Prostate gland (tissue), 2 donors: ENCODE measurements at places on chromosomes 12 and 14.

DNA sequence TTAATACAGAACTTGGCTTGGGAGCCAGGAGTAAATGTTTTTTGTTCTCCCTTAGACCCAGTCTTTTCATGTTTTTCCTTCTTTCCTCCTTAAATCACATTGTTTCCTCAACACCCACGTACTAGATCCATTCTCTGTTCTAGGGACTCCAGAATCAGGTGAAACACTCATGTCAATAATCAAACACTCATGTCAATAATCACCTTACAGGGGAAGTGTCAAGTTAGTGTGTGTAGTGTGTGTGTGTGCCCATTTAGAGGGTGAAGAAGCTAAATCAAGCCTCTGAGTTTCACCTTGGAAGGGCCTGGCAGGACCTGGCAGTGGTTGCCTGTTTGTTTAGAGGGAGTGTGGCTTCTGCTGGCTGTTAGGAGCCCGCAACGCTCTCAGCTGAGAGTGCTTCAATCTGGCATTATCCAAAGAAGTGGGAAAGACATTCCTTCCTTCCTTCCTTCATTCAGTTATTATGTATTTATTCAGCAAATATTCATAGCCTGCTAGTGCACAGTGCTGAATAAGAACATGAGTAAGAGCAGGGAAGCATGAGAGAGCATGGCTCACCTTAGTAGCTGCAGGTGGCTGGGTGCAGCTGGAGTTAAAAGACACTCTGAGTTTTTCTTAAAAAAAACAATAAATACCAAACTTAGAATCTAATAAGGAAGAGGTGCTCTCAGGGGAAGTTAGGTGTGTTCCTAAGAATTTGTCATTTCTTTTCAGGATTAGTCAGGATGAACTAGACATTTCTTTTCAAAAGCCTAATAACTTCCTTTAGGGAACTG is 17.6 kb upstream of the EID3 start:
- no peak for DNase-seq

GRCh38 chr12:127223731-127224130 is 1043.2 kb upstream of the TMEM132C start:
- DNase-seq, result no peak

DNA sequence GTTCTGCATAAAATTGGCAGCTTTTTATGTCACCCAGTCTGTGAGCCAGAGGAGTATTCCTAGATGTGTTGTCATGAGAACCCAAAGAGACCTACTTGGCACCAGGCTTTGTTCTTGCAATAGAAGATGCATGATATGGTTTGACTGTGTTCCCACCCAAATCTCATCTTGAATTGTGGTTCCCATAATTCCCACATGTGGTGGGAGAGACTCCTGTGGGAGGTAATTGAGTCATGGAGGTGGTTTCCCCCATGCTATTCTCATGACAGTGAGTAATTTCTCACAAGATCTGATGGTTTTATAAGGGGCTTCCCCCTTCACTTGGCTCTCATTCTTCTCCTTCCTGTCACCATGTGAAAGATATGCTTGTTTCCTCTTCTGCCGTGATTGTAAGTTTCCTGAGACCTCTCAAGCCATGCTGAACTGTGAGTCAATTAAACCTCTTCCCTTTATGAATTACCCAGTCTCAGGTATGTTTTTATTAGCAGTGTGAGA is 572.0 kb upstream of the ATP2B1 start:
- DNase-seq, result no peak

DNA sequence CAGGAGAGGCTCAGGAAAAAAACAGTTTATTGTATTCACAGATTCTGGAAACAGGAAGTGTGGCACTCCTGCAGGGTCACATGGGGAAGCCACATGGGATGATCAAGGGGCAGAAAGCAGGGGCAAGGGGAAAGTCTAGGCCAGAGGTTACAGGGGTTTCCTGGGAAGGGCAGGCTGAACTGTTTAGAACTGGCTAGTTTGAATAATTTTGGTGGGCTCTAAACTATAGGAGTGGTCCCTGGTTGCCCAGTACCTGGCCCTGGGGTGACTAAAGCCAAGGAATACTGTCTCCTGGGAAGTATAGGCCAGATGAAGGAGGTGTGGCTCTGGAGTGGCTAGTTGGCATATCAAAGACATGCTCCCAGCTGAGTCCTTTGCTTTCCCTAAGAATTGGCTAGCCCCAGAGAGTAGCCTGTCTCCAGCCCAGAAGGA is 169.2 kb downstream of the SLC41A2 start:
- DNase-seq, result no peak

DNA sequence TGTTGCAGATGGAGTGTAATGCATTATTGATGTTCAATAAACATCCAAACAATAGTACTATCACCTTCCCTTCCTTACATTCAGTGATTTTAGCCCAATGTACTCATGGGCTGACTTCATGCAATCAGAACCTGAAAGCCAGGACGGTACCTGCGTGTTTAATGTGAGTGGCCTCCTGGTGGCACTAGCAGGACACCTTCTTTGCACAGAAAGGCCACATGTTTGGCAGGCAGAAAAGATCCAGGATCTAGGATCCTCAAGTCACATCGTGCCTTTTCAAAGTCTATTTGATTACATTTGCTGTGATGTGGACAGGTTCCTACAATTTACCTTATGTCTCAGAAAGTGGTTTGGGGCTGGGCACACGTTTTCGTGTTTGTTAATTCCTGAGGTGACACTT is 82.9 kb downstream of the NEDD1 start:
- DNase-seq, result no peak

- DNase-seq, result no peak
These were observed 723.4 kb downstream of the TRHDE start for GRCh38 chr12:72995616-72996015.

- DNase-seq, result no peak
These were observed 597.9 kb downstream of the VRK1 start for GRCh38 chr14:97395068-97395467.

GRCh38 chr12:105201299-105201698 is 34.7 kb downstream of the APPL2 start:
- DNase-seq, result no peak

DNA sequence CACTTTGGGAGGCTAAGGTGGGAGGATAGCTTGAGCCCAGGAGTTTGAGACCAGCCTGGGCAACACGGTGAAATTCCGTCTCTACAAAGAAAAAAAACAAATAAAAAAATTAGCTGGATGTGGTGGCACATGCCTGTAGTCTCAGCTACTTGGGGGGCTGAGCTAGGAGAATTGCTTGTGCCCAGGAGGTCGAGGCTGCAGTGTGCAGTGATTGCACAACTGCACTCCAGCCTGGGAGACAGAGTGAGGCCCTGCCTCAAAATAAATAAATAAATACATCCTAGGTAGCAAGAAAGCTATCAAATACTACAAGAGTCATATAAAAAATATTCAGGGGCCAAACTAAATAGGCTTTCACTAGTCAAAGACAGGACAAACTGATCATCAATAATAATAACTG is 6.2 kb downstream of the KLHL28 start:
- DNase-seq, result no peak

DNA sequence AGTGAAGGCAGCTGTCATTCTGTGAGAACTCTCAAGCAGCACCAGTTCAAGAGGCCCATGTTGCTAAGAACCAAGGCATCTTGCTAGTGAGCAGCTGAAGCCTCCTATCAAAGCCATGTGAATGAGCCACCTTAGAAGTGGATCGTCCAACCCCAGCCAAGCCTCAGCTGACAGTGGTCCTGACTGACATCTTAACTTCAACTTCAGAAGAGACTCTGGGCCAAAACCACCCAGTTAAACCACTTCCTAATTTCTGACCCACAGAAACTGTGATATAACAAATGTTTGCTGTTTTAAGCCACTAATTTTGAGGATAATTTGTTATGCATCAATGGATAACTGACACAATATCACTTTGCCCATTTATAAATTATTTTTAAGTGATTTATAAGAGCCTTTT is 256.0 kb downstream of the RPAP3 start:
- DNase-seq, result no peak

DNA sequence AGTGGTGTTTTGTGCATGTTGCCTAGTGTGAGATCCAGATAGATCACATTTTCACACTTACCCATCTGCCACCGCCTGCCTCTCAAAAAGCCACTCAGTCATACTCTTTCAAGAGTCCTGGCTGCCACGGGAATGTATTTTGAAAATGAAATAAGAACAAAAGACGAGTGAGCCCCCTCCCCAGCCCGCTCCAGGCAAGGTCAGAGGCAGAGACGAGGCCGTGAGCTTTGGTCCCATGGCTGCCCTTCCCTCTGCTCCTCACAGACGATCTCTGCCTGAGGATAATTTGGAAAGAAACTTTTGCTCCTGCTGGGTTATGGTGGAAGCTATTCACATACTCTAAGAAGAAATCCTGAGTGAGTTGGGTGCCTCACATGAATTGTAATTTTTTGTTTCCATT is 924.3 kb downstream of the BCL11B start:
- DNase-seq, result no peak

- no peak for DNase-seq
These were observed 69.3 kb downstream of the PRMT8 start for GRCh38 chr12:3560295-3560620.

DNA sequence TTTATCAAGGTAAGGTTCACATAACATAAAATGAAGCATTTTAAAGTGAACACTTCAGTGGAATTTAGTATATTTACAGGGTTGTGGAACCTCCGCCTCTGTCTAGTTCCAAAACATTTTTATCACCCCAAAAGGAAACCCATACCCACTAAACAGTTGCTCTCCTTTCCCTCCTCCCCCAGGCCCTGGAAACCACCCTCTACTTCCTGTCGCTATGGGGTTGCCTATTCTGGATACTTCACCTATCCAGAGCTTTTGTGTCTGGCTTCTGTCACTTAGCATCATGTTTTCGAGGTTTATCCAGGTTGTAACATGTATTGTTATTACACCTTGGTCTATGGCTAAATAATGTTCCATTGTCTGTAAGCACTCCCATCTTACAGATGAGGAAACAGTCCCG is 27.7 kb upstream of the ZFP36L1 start:
- DNase-seq, result no peak

DNA sequence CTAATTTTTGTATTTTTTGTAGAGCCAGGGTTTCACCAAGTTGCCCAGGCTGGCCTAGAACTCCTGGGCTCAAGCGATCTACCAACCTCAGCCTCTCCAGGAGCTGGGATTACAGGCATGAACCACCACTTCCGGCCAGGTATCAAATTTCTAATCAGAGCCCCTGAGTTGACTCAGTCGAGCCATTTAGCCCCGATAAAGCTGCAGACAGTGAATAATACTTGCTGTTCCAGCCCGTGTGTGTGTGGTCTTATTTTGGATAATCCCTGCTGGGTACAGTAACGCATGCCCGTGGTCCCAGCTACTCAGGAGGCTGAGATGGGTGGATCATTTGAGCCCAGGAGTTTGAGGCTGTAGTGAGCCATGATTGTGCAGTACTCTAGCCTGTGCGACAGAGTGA is 57.0 kb downstream of the TEAD4 start:
- no peak for DNase-seq

DNA sequence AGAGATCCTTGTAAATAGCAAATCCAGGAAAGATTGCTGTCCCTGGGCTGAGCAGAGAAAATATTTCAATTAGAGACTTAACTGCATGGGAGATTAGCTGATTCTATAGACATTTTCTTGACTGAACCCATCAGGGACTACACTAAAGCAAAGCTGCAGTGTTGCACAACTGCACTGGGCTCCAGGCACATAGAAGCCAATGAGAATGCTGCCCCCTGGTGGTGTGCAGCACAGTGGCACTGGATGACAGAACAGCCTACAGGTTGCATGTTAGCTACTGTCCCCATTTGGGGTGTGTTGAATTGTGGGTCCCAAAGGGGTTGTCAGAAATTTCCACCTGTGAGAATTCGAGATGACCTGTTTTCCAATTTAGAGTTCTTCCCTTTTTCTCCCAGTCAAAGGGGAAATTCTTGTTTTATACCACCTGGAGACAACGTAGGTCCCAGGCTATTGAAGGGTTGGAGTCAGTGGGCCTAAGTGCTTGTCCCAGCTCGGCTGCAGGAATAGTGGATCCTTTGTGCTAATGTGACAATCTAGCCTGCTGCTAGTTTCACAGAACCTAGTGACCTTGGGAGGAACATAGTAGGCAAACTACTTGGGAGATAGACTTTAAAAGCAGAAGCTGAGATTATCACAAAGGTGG is 114.7 kb downstream of the SLC8A3 start:
- peak; percentile 58 for DNase-seq

DNA sequence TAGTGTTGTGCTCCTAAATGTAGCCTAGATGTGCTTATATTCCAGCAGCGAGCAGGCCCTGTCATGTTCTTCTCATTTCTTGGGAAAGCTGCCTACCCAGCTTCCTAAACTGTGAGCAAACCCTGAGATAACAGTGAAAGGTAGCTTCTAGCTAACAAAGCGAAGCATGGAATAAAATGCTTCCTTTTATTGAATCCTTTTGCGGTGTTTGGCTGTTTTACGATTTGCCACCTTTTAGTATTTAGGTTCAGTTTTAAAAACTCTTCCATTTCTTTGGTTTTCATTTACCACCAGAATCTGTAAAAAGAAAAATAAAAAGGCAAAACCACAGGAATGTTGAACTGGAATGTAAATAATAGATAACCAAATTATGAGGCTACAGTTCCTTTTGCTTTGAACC is 5.0 kb upstream of the PKP2 start:
- DNase-seq, result peak; percentile 50

- DNase-seq, result no peak
These were observed 16.9 kb upstream of the AICDA start for GRCh38 chr12:8629486-8630033.

GRCh38 chr12:28622406-28622805 is 432.1 kb downstream of the CCDC91 start:
- DNase-seq, result no peak

DNA sequence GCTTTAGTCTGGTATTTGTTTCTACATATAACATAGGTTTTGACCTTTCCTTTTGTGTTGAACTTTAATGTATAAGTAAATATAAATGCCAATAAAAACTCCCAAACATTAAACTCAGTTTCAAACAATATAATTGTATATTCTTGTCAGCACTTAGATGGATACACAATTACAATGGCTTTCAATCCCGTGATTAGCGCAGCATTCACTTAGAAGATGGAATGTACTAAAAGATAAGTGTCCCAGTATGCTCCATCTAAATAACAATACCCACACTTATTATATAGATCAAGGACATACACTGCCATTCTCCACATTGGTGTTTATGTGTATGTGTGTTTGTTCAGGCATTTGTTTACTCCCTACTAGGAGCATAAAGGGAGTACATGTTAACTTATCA is 193.1 kb downstream of the SOX5 start:
- no peak for DNase-seq

- DNase-seq, result no peak
These were observed 46.0 kb upstream of the BMP4 start for GRCh38 chr14:54002653-54003052.

DNA sequence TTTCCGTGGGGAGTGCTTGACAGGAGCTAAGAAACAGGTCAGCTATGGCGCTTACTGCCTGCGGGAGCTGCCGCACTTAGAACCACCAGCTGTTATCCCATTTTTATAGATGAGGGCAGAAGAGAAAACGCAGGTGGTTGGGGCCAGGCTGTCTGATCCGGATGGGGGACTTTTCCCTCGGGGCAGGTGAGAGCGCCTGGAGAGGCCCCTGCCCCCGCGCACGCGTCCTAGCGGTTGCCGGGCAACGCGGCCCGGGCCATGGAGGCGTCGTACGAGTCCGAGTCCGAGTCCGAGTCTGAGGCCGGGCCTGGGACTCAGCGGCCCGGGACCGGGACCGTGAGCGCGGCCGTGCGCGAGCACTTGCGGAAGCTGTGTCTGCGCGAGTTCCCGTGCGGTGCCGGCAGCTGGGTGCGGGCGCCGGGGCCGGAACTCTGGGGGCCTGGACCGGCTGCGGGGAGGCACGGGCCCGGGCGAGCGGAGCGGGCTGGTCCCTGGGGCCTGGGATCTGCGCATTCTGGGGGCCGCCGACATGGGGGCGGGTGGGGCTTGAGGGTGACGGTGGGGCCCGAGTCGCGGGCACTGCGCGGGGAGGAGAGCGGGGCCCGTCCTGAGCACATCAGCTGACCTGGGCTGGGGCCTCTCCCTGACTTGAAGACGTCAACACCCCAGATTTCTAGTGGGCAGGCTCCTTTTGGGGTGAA is at the start of gene LRRC43:
LRRC43 (plus strand) TSS at position 237 of the 701 bp plus-strand sequence; CDS start at position 259, 22 bp downstream.
- DNase-seq, result peak; percentile 20
